ENCODE measurements at places on chromosomes 1 and 21.

DNA sequence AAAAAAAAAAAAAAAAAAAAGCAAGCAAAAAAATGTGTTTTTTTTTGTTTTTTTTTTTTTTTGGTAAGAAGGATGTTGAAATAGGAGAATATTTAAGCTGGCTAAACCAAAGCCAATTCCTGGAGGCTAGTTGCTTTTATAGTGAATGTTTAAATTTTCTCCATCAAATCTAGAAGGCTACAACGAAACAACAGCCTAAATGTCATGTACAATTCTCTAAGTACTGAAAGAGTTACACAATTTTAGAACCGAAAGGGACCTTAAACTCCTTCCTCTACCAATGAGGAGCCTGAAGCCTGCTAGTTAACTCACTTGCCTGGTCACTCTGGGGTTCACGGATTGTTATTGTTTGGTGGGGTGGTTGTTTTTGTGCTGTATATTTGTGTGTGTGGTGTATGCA is 3.5 kb downstream of the WLS start:
- no peak for DNase-seq

DNA sequence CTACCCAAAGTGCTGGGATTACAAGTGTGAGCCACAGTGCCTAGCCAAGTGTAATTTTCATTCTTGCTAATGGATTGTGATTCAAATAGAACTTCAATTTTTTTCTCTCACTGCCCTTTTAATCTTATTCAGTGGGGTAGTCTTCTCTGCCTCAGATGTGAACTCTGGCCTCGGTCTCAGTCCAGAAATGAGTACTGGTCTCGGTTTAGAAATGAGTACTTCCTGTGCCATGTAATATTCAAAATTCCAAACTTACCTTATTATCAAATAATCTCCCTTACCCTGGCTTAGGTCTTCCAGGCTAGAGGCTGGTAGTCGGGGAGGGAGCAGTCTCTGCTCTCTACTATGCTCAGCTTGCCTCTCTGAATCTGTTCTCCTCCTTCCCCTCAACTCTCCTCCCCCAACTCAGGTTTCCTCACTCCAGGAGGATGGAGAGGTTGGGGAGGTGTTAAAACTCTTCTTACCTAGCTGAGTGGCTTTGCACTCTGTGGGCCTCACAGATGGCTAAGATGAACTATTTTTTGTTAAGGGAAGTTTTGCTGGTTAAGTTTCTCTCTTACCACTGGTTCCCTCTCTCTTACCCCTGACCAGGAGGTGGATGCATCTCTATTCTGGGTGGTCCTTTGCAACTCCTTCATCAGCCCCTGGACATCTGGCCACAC is 4.8 kb upstream of the SLAMF9 start:
- no peak for DNase-seq

DNA sequence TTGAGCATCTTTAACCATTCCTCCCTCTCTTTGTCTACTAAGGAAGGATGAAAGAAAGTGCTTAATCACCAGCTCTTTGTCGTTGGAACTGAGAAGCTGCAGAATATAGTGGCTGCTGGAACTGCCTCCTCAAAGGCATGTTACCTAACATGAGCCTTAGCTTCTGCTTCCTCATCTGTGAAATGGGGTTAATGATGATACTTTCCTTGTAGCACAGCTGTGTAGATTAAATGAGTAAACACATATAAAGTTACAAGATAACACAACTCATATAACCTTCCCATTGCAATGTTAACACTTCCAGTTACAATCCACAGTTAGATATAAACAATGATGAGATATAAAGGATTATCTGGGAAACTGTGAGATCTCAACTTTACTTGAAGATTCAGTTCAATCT is 48.4 kb upstream of the ZNF326 start:
- no peak for DNase-seq

- no peak for DNase-seq
Observed at GRCh38 chr1:214544791-214545190, 6.6 kb downstream of the PTPN14 start.

- DNase-seq = no peak
Observed at GRCh38 chr1:173445164-173445563, 32.0 kb upstream of the PRDX6 start.

DNA sequence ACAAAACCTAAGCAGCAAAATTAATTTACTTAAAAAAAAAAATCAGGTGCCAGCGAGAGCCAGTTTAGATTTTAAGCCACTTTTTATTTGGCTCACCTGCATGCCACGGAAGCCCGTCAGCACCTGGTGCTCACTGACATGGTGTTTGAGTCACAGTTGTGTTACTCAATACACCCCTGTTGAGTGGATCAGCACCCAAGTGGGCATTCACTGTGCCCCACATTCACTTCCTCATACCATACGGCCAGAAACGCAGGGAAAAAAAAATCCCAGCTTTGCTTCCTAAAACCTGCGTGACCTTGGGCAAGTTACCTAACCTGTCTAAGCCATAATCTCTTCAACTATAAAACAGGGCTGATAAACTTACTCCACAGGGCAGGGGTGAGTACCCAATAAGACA is 42.8 kb upstream of the SIM2 start:
- DNase-seq = peak; percentile 73

- no peak for DNase-seq
Observed at GRCh38 chr1:225631021-225631663, 21.8 kb downstream of the ENAH start.

- DNase-seq = no peak
Observed at GRCh38 chr1:26016953-26017545, 4.5 kb upstream of the EXTL1 start.

- DNase-seq = no peak
Observed at GRCh38 chr1:80818211-80818610, 982.5 kb upstream of the ADGRL2 start.

DNA sequence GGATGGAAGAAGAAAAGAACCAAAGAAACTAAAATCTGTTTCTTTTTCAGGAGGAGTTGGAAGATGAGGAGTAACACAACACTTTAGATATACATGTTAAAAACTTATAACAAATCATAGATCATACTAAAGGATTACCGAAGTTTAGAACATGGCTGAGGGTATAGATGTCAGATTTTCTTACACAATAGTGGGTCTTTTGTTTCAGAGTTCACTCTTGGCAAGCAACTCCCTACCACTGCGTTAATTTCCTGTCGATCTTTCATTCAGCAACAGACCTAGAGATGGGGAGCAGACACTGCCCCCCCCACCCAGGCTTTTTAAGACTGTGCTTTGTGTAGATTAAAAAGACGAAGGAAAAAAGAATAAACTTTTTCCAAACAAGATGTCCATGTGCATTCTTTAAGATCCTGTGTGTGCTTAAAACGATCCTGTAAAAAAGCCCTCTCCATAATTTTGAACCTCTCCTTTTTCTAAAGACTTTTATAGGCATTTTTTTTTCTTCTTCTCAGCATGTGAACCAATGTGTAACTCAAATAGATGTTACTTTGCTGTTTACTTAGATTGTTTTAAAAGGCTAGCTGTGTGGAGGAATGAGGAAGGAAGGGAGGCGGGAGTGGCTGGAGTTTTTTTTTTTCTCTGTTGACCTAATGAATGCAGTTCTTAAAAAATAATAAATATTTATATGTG is 50.4 kb downstream of the NFIA start:
- no peak for DNase-seq

DNA sequence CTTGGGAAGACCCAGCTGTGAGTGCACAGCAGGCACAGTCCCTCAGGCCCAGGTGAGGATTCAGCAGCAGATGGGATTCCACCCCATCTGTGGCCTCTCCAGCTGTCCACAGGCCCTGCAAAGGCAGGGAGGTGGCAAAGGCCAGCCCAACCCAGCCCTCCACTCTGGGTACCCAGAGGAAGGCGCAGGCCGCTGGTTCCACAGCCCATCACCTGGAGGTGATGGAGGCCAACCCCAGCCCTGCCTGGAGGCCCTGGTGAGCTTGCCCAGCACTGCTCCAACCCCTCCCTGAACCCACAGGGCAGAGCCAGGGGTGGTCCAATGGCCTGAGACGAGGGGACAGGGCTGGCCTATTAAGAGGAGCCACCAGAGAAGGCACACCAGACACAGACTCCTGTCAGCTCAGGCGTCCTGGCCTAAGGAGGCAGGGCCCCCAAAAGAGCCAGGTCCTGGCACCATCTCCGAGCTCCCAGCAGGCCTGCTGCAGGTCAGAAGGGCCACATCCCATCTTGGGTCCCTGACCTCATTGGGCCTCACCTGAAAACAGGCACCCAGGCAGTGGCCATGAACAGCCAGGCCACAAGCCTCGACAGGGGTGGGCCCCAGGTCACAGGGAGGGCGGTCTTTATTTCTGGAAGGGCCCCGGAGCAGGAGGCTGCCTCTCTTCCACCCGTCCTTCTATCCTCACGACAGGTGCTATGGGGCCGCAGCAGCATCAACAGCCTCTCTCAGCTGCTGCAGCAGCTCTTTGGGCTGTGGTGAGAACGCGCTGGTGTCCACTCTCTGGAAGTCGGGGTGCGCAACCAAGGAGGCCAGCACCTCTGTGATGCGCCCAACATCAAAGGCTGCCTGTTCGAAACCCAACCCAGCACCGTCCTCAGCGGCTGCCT is 3.2 kb downstream of the JMJD4 start:
- DNase-seq = no peak

- peak; percentile 66 for DNase-seq
Observed at GRCh38 chr1:167298325-167298724, 77.6 kb downstream of the POU2F1 start.

DNA sequence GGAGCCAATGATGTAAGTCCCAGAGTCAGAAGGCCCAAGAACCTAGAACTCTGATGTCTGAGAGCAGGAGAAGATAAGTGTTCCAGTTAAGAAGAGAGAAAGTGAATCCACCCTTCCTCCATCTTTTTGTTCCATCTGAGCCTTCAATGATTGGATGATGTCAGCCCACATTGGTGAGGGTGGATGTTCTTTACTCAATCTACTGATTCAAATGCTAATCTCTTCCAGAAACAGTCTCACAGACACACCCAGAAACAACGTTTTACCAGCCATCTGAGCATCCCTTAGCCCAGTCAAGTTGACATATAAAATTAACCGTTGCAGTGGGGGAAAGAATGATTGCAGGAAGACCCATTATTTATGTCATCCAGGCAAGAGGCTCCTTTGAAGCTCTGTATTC is 16.5 kb upstream of the RNF220 start:
- no peak for DNase-seq

- no peak for DNase-seq
Observed at GRCh38 chr1:201968202-201968925, 13.1 kb downstream of the TIMM17A start.

- no peak for DNase-seq
Observed at GRCh38 chr1:193533853-193534252, 347.4 kb upstream of the B3GALT2 start.

- DNase-seq = no peak
Observed at GRCh38 chr1:235749755-235750300, 100.2 kb upstream of the GNG4 start.

- no peak for DNase-seq
Observed at GRCh38 chr1:228157729-228158126, 7.9 kb upstream of the IBA57 start.

DNA sequence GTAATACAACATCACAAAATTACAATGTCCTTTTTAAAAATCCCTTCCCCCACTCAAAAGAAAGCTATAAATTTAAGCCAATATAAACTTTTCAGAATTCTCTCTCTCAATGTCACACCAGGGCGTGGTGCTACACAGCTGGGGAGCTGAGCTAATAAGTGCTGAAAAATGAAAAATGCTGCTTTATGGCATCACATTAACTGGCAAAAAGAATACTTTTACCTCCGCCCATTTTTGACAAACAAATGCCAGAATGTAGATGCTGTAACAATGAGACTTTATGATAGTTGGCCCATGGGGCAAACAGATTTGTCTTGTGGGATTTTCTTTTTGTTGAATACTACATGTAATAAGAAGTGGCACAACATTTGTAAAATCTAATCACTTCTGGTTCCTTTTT is 12.7 kb upstream of the LYPLAL1 start:
- DNase-seq = no peak

DNA sequence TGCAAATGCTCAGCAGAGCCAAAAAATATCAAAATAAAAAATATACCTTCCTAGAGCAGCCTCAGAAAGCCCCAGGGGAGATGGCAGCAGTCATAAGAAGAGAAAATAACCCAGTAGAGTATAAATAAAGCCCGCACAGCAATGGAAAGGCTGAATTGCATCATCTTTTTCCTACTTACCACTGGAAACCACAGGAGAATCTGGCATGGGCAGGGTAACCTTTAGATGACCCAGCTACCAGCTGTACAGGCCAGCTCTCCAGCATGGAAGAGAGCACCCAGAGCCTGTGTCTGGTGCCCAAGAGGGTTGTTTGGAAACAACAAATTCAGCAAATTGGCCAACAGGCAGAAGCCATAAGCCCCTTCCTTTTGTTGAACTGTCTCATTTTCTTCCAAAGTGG is 253.1 kb downstream of the OMA1 start:
- DNase-seq = no peak

DNA sequence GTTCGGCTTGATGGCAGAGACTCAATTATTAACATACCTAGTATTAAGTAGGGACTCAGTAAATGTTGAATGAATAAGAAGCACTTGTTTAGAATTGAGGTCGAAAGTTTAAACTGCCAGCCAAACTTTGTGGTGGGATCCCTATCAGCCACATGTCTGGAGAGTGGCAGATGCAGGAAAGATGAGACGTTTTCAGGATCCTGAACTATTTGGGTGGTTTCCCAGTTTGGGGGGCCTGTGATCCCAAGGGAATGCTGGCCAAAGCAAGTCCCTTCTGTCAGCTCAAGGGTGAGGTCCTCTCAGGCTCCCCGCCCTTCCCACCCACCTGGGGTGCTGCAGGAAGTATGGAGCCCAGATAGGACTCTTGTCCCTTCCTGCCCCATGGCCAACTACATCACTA is 38.6 kb downstream of the KCNC4 start:
- DNase-seq = no peak

- no peak for DNase-seq
Observed at GRCh38 chr1:55179177-55179835, 35.9 kb downstream of the USP24 start.

GRCh38 chr1:2411801-2412394 is 466 bp downstream of the PEX10 start:
- peak; percentile 50 for DNase-seq

DNA sequence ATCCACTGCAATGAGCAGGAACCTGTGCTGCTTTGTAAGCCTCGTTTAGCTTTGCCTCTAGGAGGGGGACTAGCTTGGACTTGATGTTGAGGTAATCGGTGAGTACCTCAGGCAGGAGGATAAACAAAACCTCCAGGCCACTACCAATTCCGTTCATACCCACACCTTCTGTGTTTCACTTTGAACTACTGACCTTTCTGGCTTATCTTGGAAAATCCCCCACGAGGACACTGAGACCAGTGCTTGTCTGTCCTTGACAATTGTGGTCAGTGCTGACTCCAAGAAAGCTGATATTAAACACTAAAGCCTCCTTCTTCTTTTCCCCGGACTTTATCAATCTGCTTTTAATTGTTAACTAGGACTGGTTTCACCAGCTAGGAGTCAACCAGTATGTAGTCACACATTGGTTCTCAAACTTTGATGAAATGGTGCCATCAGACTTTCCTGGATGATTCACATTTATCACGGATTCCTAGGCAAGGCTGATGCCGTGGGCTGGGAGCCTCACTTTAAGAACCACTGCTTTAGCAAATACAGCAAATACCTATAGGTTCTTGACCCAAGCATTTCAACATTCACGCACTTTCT is 52.7 kb downstream of the TGFB2 start:
- DNase-seq = no peak

DNA sequence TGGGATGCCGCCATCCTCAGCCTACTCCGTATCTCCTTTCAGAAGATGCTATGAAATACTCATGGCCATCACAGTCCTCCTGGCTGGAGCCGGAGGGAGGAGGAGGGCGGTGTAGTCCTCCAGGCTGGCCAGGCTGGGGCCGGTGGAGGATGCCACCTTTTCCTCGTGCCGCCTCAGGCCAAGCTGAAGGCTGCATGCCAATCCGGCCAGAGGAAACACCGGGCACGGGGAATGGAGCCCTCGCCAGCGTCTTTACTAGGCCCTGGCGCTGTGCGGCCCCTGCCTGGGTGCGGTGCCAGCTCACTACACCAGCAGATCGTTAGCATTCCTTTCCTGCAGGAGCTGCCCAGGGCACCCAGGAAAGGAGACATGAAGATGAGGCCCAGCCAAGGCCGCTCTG is 70.1 kb downstream of the CASZ1 start:
- peak; percentile 79 for DNase-seq

Measured in PC-9 (cell line).